Kidney capillary endothelial cell (primary cell): ENCODE measurements at places on chromosomes 3 and 15.

DNA sequence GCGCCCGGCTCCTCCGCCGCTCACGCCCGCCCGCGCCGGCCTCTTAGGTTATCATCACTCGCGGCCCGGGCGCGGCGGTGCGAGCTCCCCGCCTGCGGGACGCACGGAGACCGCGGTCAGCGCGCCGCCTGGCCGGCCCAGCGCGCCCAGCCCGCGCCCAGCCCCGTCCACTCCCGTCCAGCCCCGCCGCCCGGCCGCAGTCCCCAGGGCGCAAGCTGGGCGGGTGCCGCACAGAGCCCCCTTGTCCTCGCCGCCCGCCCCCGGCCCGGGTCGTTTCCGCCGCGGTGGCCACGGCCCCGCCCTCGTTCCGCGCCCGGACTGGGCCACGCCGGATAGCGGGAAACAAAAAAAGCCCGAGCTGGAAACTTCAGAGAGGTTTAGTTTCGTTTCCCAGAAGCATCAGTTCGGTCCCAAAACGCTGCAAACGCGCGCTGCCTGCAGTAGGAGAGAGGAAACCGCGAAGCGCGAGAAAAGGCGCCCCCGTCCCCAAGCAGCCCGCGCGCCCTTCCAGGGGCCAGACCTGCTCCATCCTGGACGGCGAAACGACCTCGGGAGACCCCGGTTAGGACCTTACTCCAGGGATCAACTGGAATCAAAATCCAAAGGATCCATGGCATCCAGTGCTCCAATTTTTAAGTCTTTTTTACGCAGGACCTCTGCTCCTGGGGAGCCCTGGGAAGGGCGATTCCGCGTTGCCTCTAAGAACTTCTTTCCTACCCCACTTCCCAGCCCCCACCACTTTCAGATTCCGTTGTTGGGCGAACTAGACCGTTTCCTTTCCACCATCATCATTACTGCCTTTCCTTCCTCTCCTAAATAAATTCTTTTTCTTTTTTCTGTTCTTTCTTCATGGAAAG, at the start of gene ATP10A:
TSS of gene ATP10A (minus strand) at position 217 of the 857 bp plus-strand sequence. CDS start 231 bp downstream, outside the sequence.
- no peak for DNase-seq

GRCh38 chr3:114903213-114903612, 243.9 kb downstream of the ZBTB20 start:
- DNase-seq: no peak

DNA sequence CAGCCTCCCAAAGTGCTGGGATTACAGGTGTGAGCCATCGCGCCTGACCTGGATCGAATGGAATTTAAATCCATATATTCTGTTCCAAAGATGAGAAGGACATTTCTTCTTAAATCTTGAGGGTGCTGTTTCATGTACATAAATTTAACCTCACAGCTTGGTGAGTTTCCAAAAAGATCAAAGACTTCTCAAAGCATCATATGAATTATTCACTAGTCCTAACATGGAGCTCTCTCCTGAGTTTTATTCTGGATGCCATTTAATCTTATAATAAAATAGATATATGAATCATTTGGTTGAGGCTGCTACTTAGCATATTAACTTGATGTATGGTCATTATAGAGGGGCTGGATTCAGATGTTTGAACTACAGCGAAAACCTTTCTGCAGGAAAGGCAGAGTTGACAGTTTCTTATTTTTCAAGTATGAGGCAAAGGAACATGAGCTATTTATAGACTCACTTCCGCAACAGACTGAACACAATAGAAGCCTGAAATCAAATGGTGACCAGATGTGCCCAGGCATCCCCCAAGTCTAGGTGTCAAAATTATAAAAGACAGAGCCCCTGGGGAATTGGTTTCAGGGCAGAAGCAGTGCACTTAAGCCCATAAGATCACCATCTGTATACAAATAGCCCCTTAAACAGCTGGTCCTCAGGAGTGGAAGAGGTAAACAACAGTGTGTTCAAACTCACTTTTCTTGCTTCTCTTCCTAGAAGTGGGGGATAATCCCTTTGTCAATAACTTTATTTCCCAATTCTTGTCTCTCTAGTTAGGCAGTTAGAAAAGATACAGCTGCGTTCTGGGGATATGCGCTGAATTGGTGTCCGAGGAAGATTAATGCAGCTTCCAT, 29.7 kb downstream of the STARD9 start:
- peak; percentile 67 for DNase-seq

GRCh38 chr3:174061731-174062130, 664.2 kb downstream of the NLGN1 start:
- DNase-seq: no peak

DNA sequence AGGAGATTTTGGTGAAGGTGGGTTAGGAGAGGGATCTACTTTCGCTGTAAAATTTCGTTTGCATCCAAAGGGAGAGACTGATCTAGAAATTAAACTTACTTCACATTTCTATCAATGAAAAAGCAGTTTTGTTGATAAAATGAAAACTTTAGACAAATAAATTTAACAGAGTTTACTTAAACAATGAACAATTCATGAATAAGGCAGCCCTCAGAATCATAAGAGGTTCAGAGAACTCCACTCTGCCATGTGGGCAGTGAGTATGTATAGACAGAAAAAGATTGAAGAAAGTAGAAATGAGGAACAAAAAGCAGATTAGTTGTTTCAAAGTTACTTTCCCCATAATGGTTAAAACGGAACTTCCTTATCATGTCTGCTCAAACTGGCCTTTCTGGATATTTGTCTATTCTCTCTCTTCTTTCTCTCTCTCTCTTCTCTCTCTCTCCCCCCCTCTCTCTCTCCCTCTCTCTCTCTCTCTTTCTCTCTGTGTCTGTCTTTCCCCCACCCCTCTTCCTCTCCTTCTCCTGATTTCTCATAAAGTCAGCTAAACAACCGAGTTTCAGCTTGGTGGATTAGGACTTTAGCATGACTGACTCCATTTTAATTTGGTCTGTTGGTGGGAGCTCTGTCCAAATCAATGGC, 248.9 kb downstream of the TJP1 start:
- DNase-seq: no peak

- no peak for DNase-seq
These were observed 100.1 kb upstream of the TPM1 start for GRCh38 chr15:62942428-62942827.

GRCh38 chr3:194928831-194929577, 243.3 kb downstream of the FAM43A start:
- no peak for DNase-seq

DNA sequence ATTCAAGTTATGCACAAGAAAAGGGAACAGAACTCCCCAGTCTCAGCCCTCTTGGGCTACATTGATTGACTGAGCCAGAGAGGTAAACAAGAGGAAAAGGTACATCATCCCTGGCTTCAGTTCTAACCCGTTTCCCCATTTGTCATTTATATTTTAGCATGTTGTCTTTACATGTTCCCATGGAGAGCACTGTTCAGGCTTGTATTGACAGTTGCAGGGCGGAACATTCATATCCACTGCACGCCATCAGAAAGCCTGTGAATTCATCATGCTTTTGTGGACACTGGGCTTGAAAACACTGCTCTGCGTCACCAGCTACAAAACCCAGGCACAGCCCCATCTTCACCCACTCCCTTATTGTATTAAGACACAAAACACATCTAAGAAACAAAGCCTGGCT, 240.9 kb upstream of the EIF1B start:
- no peak for DNase-seq

GRCh38 chr3:113103588-113103987, 107.8 kb upstream of the BOC start:
- DNase-seq: no peak

DNA sequence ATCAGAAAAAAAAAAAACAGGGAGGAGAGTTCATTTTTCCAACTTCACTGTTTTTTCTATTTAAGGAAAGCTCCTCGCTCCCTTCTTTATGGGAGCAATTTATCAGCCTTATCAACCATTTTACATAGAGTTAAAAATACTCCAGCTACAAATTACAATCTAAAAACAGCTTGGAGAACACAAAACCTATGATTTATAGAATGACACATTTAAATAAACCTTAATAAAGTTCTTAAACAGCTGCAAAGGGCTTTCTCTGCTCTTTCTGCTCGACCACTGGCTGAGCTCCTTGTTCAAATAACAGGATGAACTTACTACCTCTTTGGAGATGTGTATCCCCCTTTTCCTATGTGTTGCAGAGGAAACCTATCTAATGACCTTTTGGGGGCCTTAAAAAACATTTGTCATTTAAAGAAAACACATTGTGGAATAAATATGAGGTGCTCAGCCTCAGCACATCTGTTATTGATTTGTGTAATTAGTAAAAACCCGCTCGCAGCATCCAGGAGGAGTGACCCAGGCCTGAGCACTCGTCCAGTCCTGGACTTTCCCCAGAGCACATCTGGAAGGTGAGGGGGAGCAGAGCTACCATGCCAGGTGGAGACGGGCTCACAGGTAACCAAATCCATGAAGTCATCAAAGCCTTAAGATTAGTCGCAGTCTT, 231.2 kb downstream of the ATP8B4 start:
- DNase-seq: no peak

DNA sequence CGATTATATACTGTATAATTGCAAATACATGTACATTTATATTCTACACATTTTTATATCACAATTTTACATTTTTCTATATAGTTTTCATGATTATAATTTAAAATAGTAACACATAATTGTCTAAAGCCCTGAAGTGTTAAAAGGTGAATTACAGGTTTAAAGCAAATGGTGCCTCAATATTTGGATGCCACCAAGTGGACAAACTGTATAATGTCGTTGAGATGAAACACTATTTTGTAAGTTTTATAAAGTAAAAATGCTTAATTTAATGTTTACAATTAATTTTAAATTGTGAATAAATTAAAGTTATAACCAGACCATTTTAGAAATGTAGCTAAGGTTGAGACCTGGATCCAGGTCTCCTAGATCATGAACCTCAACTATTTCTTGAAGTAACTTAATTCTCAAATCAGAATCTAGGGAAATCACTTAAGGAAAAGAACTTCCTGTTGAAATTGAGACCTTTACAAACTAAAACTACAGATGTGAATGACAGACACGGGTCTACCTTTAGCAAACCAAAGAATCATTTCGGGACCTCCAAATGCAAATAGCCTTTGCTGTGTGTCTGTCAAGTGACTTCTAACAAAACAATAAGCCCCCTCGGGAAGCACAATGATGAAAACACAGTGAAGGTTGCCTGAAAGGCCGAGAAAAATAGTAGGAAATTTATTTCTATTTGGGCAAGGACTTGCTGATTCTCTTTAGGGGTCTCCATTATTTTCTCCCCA, 37.8 kb downstream of the EHHADH start:
- DNase-seq: peak; percentile 42

DNA sequence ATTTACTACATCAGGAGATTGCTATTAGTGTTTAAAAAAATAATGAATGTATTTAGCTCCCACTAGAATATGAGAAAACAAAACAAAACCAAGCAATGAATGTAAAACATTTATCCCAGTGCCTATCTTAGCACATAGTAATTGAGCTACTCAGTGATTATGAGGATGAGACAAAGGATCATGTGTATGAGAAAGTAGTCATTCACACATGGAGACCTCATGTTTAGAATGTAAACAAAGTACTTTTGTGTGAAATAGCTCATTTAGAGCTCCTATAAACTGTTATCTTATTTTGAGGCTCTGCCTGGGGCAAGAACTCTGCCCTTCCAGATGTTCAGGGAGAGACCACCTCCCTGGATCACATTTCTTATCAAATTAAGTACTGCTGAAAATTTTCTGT, 236.8 kb downstream of the LRRN1 start:
- DNase-seq: no peak

- DNase-seq: peak; percentile 38
These were observed 842 bp downstream of the FSTL1 start for GRCh38 chr3:120449701-120450599.

DNA sequence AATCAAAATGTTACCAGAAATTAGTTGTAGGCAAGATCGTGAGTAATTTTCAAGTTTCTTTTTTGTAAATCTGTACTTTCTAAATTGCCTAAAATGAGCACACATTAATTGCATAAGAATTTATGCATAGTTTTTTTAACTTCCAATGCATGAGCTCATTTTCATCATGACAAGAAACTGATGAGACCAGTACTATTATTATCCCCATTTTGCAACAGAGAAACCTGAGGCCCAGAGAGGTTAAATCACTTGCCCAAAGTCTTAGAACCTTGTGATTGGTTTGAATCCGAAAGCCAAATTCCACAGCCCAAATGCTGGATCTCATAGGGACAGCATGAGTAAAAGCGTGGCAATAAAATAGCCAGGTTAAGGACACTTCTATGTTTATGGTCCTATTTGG, 274.7 kb downstream of the ERC2 start:
- DNase-seq: no peak

GRCh38 chr3:179233043-179233442, 17.9 kb downstream of the KCNMB3 start:
- no peak for DNase-seq

GRCh38 chr3:49775538-49775937, 10.8 kb downstream of the IP6K1 start:
- no peak for DNase-seq

- DNase-seq: no peak
These were observed 988 bp upstream of the RNF168 start for GRCh38 chr3:196504556-196504955.

GRCh38 chr3:60188803-60189202, 1062.4 kb downstream of the FHIT start:
- DNase-seq: no peak

DNA sequence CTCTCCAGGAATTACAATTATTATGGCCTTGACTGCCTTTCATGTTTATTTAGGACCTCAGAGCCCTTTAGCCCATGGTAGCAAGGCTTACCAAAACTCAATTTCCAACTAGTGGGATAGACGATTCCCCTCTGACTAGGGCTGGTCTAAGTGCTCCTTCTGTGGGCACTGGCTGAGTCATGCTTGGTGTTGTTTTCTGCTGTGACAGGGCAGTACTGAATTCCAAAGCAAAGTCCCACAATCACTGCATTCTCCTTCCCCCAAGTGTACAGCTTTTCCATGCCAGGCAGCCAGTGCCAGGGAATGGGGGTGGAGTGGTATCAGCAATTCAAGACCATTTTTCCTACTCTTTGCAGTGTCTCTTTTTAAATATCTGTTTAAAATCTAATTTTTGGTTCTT, 509.0 kb upstream of the NECTIN3 start:
- DNase-seq: no peak

GRCh38 chr15:82072926-82073537, 27.2 kb upstream of the MEX3B start:
- no peak for DNase-seq

DNA sequence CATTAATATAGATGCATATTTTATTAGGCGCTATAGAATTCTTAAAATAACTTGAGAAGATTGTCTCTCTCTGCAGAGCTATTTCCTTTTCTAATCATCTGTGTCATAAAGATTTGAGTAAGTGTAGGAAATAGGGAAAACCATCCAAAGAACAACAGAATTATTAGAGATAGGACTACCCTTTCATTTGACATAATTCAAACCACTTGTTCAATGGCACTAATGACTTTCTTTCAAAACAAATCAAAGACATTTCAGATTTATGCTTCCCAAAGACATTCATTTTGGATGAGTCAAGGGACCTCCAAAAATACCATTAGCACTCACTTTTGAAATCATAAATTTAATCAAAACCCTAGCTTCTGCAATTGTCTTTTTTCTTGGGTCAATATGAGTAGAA, 29.5 kb downstream of the PRICKLE2 start:
- no peak for DNase-seq

GRCh38 chr3:64741341-64741740, 53.5 kb upstream of the ADAMTS9 start:
- DNase-seq: no peak
